Glutamatergic neuron (in vitro differentiated cells): ENCODE measurements at places on chromosomes 5 and 9. TPM values are rescaled to one million over a fixed set of nuclear protein-coding genes. Genes with fewer than 3 reads are reported as not detected.

The SLC46A2 gene
- total RNA-seq = not detected

The RGMB gene
- total RNA-seq = 95.9 TPM

The GFRA3 gene
- total RNA-seq = 1.1 TPM

The WDR38 gene
- not detected for total RNA-seq

The GLRA1 gene
- 0.22 TPM for total RNA-seq

The CNTNAP3B gene
- 10.1 TPM for total RNA-seq

The HRH2 gene
- total RNA-seq = not detected

The TXNDC8 gene
- total RNA-seq = not detected

The CDKN2A gene
- total RNA-seq = not detected

The LAMC3 gene
- total RNA-seq = 0.17 TPM

The ABO gene
- not detected for total RNA-seq

The BNC2 gene
- total RNA-seq = 15.2 TPM

The ORM2 gene
- total RNA-seq = not detected
